Stimulated activated CD4-positive, alpha-beta T cell treated with anti-CD3 and anti-CD28 coated beads, Interleukin-2, amount 100 ng/mL, for 4 hours (primary cell): ENCODE measurements at places on chromosomes 16 and 17.

- DNase-seq, result peak; percentile 16
Observed at GRCh38 chr17:1573932-1574696, 11.5 kb upstream of the PITPNA start.

GRCh38 chr17:34168989-34169388 lies 86.1 kb upstream of the CCL2 start:
- DNase-seq, result no peak

GRCh38 chr17:386141-386876 lies 33.7 kb upstream of the RPH3AL start:
- DNase-seq, result peak; percentile 50

GRCh38 chr17:7493941-7494340 lies 9.8 kb downstream of the POLR2A start:
- no peak for DNase-seq

DNA sequence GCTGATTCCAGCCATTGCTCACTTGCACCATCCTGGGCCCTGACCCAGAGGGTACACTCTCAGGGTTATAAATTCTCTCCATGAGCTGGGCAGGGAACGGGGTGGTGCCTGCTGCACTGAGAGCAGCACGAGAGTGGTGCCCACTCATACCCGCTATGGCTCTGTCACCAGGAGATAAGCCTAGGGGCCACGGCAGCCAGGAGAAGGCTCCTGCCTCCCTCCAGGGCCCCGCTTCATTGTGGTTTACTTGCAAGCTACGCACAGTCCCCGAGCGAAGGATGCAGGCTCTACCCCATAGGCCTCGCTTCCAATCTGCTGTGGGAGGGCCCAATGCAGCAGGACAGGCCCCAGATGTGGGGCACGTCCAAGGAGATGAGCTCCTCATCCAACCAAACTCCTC lies 48.5 kb downstream of the VAC14 start:
- DNase-seq, result no peak

DNA sequence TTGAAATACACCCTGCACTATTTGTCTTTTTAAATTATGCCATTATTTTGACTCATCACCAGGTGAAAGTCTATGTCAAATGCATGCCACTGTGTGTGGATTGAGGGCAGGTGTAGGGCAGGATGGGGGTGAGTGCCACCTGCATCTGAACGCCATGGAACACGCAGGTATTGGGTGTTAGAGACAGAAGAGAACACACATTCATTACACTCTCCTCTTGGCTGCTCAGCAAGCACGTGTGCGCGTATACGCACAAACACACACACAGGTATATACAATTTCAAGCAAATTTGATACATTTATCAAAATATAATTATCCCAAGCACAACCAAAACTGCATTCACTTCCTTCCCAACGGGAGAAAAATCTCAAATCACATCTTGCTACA lies 268.9 kb downstream of the NTN1 start:
- DNase-seq, result peak; percentile 3

- peak; percentile 67 for DNase-seq
Observed at GRCh38 chr16:29007730-29008593, 23.1 kb downstream of the LAT start.

GRCh38 chr17:9792181-9792840 lies 919 bp upstream of the DHRS7C start:
- DNase-seq, result no peak

DNA sequence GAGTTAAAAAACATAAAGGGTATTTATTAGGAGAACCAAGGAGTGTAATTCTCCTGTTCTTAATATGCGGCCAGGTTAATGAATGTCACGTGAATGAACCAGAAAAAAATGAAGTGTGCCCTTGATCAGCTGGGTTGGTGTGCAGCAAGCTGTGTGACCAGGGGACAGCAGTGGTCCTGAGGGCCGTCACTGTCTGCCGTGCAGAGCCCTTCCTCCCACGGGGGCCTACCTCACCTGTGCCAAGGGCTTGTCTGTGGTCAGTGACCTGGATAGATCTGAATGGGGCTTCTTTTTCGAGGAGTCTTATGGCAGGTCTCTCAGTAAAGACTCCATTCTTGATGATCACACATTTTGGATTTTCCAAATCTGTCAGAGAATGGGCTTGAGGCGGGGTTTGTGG lies 17.7 kb upstream of the STH start:
- DNase-seq, result no peak

DNA sequence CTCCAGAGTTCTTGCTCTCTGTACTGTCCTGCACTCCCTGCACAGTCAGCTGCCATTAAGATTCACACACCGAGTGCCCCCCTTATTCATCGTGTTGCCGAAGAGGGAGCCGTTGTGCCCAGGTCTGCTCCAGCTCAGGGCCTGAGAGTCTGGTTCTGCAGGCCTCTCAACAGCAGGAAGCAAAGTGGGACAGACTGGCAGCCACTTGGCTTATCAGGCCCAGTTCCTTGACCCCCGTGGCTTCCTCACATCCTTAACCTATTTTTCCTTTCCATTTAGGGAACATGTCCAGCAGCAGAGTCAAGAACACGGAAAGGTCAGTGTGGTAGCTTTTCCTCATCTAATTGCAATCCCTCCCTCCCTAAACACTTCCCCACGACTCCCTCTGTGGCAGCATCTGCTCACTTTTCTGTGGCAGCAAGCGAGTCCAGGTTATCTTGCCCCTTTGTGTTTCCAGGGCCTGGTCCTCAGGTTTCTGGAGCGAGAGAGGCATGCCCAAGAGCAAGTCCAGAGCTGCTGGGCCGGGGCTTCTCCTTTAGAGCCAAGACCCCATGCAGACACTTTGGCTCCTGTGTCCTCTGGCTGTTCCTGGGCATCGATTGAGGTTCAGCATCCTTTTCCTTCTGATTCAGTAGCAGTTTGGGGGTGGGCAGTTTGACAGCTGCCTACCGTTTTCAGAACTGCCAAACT lies 22.1 kb upstream of the ADAM11 start:
- DNase-seq, result no peak

DNA sequence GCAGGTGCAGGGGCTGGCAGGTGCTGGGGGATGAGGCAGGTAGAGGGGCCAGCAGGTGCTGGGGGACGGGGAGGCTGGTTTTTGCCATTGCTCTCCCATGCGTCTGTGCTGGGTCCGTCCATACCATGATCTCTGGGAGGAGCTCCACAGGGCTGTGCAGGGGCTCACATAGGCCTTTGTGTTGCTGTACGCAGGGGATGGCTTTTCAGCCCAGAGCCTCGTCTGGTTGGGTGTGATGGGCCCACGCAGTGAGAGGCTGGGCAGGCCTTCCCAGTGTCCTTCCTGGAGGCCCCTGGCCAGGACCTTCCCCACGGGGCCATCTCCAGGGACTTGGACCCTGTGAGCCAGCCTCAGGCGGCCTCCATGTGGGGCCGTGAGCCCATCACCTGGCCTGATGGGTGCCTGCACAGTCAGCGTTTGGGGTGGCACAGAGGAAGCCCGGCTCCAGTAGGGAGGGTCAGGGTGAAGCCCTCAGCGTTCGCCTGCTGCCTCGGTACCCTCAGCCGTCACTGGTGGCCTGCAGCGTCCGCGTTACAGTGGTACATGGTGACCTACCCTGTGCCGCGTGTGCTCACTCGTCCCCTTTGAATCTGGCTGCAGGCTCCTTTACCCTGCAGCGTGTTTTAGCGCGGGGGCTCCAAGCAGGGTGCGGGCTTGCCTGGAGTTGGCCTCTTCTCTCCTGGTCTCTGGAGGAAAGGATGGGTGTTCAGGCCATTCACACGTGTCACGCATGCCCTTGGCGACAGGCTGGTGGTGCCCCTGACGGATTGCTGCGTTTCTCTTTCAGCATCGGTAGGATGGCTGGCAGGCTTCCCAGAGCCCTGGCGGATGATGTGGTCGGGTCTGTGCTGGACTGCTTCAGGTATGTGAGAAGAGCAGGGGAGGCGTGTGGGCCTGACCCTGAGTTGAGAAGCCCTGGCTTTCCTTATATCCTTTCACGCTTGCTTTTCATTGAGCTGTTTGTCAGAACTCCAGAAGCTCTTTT lies 30.6 kb downstream of the ZNF750 start:
- no peak for DNase-seq

DNA sequence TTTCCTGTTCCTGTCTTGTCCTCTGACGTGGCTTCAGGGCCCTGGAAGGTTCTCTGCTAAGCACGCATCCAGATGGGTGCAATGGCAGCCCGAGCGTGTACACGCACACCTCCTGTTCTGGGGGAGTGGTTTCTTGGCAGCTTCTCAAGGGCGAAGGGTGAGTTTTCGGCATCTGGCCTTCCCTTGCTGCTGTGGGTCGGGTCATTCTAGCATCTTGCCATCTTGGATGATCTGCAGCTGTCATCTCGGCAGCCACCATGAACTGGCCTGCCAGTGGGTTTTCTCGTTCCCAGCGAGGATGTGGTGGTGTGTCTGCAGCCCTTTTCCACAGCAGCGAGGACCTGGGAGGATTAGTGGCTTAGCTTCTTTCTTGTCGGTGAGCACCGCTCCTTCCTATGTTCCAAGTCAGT lies 10.6 kb downstream of the MSI2 start:
- DNase-seq, result no peak

- no peak for DNase-seq
Observed at GRCh38 chr16:85395207-85395912, 217.8 kb upstream of the GSE1 start.
